ENCODE measurements at places on chromosomes 2 and 18. TPM values are rescaled to one million over a fixed set of nuclear protein-coding genes. Genes with fewer than 3 reads are reported as not detected.
A peak's percentile ranks its signal among the peaks of the same experiment; 100 is the strongest.

Gene HTRA2
- 29.8 TPM for polyA plus RNA-seq

Gene RASGRP3
- polyA plus RNA-seq = 19.6 TPM

Gene CFAP65
- 0.28 TPM for polyA plus RNA-seq

Gene HOXD12
- polyA plus RNA-seq = 0.32 TPM

Gene DYNAP
- 0.08 TPM for polyA plus RNA-seq

Gene SERPINB12
- polyA plus RNA-seq = not detected

- no peak for DNase-seq
Observed at GRCh38 chr18:2681993-2682603, 26.6 kb downstream of the SMCHD1 start.

GRCh38 chr18:22783662-22784076, 149.5 kb upstream of the RBBP8 start:
- no peak for DNase-seq

DNA sequence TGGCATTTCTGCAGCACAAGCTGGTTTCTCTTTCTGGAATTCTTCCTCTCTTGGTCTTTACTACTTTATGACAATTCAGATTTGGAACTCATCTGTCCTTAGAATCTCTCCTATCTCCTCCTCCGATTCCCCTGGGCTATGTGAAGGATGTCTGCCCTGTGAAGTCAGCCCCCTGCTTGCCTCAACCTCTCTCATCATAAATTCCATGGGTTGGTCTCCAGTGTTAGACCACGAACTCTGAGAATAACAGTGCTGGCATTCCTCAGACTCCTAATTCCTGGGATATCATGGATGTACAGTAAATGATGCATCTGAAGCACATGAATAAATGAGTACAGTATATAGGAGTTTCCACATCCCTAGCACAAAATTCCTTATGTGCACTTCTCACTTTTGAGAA, 21.0 kb upstream of the CYRIA start:
- DNase-seq = no peak

GRCh38 chr18:56532176-56532840, 106.1 kb downstream of the TXNL1 start:
- no peak for DNase-seq

DNA sequence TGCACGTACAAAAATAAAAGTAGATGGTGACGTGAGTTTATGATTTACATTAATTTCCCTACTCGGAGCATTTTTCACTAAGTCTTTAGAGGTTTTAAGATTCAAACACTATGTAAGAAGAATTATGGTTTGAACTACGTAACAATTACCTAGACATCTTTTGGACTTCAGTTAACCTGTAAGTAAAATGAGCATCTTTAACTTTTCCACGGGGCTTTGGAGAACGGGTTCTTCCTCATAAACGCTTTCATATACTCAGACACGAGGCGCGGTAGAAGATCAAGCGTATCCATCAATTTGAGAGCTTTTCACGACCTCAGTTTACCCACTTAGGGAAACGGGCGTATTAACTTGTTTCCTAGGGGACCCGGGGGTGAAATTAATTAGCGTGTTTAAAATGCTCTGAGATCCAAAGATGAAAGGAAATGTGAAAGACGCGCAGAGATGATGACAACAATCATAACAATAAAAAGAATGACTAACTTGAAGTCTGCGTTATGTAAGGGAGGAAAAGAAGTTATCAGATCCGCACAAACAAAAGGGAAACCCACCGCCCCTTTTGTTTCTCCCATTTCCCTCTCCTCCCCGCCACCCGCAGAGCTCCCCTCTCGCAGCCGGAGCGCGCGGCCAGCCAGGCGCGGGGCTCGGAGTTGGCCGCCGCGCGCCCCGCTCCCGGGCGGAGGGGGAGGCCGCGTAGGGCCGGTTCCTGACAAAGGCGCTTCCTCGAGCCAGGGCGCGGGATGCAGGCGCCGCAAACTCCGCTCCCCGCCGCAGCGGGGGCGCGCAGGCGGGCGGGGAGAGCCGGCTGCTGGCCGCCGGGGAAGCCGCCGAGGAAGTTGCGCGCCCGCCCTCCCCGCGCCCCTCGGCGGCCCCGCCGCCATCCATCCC, 807 bp downstream of the PELI1 start:
- no peak for DNase-seq

DNA sequence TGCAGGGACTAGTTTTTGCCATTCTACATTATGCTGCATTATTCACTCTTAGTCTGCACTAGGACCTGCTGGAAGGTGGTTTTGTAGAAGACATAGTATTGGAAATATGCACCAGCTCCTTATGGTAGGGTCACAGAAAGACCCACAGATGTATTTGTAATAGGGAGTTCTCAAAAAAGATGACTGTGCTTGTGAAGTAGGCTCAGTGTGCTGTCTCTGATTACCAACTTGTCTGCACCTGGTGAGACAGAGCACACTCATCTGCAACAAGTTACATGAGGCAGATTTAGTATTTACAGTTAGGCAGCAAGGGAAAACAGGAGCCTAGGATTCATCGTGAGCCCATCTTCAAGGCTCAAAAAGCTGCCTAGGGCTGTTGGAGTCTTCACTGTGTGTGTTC, 29.4 kb downstream of the RHBDD1 start:
- DNase-seq = no peak

DNA sequence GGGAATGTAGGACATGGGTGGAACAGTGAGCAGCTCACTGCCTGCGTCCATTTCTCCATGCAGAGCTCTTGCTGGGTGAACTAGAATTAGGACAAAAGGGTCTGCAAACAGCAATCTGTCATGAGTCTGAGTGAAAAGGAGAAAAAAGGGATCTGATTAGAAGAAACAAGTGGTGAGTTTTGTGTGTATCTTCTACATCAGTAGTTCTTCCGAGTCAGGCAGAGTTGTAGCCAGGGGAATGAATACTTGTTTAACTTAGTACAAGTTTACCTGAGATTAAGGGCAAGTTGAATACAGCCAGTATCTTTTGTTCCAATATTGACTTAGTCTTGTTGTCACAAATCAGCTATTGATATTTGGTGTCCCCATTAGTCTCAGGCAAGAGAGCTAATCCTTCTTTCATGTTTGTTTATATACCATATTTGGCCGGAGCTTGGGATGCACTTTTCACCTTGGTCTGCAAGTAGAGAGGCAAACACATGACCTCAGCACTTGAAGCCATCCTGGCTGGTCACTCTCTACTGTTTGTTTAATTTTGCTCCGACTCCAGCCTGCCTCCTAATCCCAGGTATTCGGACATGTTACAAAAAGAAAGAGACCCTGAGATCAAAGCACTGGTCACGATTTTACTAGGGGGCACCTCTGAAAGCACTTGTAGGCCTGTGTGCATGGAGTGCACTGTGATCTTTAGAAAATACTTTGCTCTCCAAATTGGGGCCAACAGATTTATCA, 211.0 kb upstream of the NT5C1B start:
- DNase-seq = no peak

GRCh38 chr2:175161-175786, 88.6 kb downstream of the SH3YL1 start:
- DNase-seq = peak; percentile 73

- no peak for DNase-seq
Observed at GRCh38 chr18:73777356-73778031, 370.1 kb downstream of the FBXO15 start.

DNA sequence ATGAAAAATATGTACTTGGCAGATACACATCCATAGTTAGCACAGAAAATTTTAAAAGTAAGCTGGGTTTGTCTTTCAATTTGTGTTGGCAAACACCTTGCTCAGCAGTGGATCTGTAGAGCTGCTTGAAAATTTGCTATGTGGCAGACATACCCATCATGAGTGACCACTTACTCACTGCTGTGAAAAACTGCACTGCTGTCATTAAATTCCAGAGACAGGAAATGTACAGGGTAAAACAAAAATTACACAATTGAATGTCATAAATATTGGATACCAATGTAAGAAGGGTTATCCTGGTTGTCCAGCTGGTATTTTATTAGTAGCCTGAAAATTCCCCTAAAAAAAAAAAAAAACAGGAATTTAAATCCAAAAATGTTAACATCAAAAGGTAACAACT, 24.5 kb downstream of the NIF3L1 start:
- no peak for DNase-seq

DNA sequence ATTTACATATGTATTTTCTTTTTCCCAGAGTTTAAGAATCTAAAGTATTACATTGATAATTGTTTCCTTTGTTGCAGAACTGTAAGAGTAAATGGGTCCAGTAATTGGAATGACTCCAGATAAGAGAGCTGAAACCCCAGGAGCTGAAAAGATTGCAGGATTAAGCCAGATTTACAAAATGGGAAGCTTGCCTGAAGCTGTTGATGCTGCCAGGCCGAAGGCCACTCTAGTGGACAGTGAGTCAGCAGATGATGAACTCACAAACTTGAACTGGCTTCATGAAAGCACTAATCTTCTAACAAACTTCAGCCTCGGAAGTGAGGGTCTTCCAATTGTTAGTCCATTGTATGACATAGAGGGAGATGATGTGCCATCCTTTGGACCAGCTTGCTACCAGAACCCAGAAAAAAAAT, 183.8 kb upstream of the STON1 start:
- no peak for DNase-seq

DNA sequence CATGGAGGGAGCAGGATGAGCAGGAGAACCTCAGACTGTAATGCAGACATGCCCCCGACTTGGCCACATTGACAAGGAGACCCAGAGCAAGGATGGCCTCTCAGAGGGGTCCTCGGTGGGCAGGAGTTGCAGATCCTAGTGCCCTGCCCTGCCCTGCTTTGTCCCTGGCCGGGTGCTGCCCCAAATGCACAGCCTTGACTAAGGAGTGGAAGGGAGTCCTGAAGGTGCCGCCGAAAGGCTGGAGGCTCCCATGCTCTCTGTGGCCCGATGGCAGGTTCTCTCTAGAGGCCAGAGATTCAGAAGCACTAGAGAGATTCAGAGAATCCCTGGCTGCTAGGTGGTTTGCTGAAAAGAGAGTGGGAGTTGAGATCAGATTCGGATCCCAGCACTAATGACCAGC, 64.4 kb downstream of the MARCO start:
- no peak for DNase-seq

DNA sequence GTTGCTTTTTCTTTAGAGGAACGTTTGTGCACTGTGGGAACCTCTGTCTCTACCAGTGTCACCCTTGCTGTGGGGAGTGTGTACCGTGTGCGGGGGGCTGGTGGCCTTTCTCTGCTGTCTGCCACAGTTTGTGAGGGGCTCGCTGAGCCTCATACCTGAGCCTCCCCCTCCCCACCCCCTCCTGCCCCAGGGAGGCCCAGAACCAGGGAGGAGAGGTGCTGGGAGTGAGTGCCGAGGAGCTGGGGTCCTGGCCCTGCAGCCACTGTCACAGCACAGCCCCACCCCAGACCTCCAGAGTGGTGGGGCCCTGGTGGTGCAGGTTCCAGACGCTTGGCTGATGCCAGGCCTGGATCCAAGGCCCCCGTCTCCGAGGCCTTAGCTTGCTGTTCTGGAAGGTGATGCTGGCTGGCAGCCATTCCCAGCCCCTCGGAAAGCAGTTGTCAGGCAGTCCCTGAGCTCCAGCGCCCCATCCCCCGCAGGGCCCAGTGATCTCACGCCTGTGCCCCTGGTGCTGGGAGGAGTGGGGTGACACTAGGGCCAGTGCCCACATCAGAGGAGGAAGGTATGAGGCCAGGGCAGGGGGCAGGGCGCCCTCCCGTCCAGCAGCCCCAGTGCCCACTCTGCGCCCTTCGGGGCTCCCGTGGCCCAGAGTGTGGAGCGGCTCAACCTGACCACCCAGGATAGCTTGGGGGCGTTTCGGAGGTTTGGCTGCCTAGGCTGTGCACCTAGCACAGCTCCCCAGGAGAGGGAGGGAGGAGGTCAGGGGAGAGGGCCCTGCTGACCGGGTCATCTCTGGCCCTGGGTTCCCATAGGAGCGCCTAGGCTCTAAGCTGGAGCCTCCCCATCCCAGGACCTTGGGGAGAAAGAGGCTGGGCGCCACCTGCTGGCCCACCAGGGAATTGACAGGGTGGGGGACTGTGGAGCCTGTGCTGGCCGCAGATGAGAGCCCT, 53.0 kb upstream of the ALPP start:
- DNase-seq = no peak

- DNase-seq = no peak
Observed at GRCh38 chr18:74977041-74977440, 231.9 kb downstream of the PTGR3 start.

GRCh38 chr2:129056309-129056958, 737.8 kb upstream of the HS6ST1 start:
- no peak for DNase-seq

DNA sequence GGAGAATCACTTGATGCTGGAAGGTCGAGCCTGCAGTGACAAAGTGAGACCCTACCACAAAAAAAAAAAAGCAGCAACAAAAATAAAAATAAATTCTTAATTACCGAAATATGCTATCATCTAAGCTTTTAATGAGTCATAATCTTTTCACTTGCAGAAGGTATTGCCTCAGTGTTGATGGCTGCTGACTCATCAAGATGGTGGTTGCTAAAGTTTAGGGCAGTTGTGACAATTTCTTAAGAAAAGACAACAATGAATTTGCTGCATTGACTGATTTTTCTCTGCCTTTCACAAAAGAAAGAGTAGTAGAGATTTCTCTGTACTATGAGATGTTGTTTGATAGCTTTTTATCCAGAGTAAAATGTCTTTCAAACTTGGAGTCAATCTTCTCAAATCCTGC, 1809.0 kb downstream of the SUCLG1 start:
- DNase-seq = no peak

- DNase-seq = no peak
Observed at GRCh38 chr18:32378705-32379104, 92.0 kb downstream of the GAREM1 start.

GRCh38 chr2:85947593-85947992, 58.8 kb upstream of the ST3GAL5 start:
- DNase-seq = no peak

GRCh38 chr2:235008584-235009044, 56.8 kb downstream of the SH3BP4 start:
- no peak for DNase-seq

GRCh38 chr2:134462275-134462674, 208.4 kb downstream of the MGAT5 start:
- no peak for DNase-seq

DNA sequence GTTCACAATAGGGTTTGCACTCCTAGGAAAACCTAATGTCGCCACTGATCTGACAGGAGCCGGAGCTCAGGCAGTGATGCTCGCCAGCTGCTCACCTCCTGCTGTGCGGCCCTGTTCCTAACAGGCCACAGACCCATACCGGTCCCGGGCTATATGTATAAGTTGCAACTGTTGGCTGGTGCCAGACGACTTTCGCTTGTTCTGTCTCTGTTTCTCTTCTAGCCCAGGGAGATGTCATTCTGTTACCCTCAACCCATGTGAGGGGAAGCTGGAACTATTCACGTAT, 170.3 kb downstream of the BCL2 start:
- DNase-seq = no peak

All from left kidney (tissue), 8 donors.